ENCODE measurements at places on chromosomes 7 and 10.

- no peak for DNase-seq
Observed at GRCh38 chr7:27994639-27995038, 186.0 kb downstream of the JAZF1 start.

- no peak for DNase-seq
Observed at GRCh38 chr10:68957284-68957615, 1.3 kb downstream of the DDX21 start.

- DNase-seq, result no peak
Observed at GRCh38 chr10:22455068-22455857, 110.0 kb downstream of the SPAG6 start.

- no peak for DNase-seq
Observed at GRCh38 chr10:126618466-126618865, 52.0 kb downstream of the C10orf90 start.

GRCh38 chr10:122955892-122956291 lies 1.9 kb upstream of the C10orf88 start:
- DNase-seq, result no peak

DNA sequence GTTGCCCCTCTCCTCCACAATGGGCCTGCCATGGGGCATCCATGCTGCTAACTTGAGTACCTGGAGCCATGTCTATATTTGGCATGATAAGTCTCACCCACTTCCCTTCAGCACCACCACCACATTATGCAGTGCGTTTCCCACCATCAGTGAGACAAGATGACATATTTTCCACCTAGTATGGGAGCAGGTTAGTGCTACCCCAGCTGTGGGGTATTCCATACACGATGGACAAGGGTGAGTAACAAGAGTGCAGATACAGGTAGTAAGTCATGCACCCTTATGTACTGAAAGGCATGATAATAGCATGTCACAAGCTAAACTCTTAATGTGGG lies 21.2 kb upstream of the OR2AE1 start:
- no peak for DNase-seq

GRCh38 chr7:16841681-16842080 lies 36.9 kb upstream of the AGR2 start:
- DNase-seq, result no peak

DNA sequence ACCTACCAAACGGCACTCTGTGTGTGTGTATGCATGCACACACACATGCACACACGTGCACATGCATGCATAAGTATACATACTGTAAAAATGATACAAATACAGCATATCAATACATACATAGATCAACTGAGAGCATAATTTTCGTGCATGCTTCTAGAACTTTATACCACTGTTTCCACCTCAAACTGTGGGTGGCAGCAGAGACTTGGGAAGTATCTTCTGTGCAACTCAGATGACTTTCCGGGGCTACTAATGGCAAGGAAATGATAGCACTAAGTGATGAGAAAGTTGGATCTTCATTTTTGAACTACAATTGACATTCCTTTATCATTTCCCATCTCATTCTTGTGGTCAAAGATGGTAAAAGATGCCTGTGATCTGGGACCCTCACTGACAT lies 570.7 kb downstream of the REEP3 start:
- DNase-seq, result no peak

GRCh38 chr10:23869548-23869947 lies 339.4 kb upstream of the KIAA1217 start:
- no peak for DNase-seq
